Common myeloid progenitor, CD34-positive (primary cell): ENCODE measurements at places on chromosomes 3 and 15.
A peak's percentile ranks its signal among the peaks of the same experiment; 100 is the strongest.

GRCh38 chr15:76376029-76376428 is 39.5 kb downstream of the ISL2 start:
- peaks cover 4% of the 10 kb centered on the region for H3K36me3 ChIP-seq
- no peaks in the 10 kb centered on the region for H3K4me1 ChIP-seq
- DNase-seq, result no peak

- no peak overlapping the region for H3K27ac ChIP-seq
- no peaks in the 10 kb centered on the region for H3K27me3 ChIP-seq
- peaks cover 7% of the 10 kb centered on the region for H3K4me1 ChIP-seq
- peak; percentile 56 for DNase-seq
- no peak overlapping the region for H3K4me3 ChIP-seq
Measured at GRCh38 chr15:67953299-67953698, 100.8 kb upstream of the PIAS1 start.

DNA sequence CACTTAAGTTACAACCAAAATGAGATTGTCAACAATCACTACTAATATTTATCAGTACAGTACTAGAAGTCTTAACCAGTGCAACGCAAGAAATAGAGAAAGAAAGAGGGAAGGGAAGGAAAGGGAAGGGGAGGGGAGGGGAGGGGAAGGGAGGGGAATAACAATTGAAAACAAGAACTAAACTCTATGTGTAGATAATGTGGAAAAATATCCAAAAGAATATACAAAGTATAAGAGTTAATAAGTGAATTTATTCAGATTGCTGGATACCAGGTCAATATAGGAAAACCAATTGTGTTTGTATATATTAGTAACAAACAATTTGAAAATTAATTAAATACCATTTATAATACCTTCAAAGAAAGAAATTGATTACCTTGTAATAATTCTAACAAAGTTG is 10.7 kb downstream of the ATP13A5 start:
- no peaks in the 10 kb centered on the region for H3K27me3 ChIP-seq
- H3K4me1 ChIP-seq, result no peaks in the 10 kb centered on the region
- H3K4me3 ChIP-seq, result no peak overlapping the region
- no peak overlapping the region for H3K27ac ChIP-seq

DNA sequence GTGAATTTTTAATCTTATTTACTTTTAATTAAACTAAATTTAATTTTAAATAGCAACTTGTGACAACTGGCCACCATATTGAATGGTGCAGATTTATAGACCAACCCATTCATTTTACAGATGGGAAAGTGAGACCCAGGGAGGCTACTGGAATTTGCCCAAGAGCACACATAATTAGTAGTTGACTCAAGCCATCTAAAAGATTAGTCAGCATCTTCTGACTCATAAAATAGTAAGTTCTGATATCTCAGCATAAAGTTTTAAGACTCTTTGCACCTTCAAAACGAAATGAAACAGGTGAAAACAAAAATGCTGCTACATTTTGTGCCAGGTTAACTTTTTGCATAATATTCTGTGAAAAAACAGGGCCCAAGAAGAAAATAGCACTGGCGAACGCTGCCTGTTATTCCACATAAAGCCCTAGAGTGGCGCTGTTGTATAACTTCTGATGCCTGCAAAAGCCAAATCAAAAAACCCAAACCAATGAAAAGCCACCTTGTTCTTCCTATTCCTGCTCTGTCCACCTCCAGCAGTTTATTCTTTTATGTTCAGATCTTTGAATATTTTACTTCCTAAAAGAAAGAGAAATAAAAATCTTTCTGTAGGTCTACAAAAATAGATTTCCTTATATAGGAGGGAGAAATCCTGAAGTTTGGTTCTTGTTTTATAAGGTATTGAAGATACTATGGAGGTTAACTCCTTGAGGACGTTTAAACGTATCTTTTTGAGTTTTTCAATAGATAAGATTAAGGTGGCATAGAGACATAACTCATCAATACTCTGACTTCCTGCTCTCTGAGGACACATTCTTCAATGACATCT is 62.8 kb downstream of the OTOL1 start:
- H3K4me1 ChIP-seq, result no peaks in the 10 kb centered on the region
- peak; percentile 42 for DNase-seq
- no peaks in the 10 kb centered on the region for H3K36me3 ChIP-seq
- peaks cover 2% of the 10 kb centered on the region for H3K27me3 ChIP-seq
- no peak overlapping the region for H3K27ac ChIP-seq
- no peak overlapping the region for H3K4me3 ChIP-seq

- no peak overlapping the region for H3K27ac ChIP-seq
- no peaks in the 10 kb centered on the region for H3K36me3 ChIP-seq
- no peaks in the 10 kb centered on the region for H3K4me1 ChIP-seq
- H3K27me3 ChIP-seq, result no peaks in the 10 kb centered on the region
Measured at GRCh38 chr3:112699436-112699978, 58.6 kb upstream of the CCDC80 start.

DNA sequence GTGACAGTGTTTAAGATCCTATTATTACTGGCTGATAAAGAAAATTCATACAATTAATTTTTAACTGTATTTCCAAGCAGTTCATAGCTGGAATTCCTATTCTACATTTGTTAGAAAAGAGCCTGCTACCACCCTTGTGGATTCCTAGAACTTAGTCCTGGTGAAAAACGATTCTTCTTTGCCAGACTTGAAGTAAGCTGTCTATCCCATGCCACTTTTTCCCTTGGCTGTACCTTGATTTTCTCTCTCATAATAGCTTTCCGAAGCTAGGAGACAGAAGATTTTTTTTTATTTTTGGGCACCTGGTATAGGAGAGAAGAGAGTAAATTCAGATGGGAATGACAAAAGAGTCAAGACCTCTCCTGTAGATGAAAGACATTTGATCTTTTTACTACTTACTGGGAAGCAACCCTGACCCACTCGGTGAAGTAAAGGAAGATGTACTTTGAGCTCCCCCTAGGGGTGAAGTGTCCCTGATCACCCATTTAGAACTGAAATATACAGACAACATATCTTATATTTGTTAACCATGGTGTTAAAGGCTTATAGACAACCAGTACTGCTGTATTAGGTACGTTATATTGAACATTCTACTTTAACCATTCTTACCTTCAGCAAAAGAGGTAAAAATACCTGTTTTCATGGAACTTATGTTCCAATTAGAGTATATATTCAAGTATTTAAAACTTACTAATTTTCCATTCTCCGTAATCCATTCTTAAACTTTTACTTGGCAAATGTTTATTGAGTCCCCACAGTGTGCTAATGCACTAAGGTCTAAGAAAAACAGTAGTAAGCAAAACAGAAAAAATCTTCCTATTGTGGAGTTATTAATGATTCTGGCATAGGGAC is 36.2 kb upstream of the C3orf38 start:
- peaks cover 14% of the 10 kb centered on the region for H3K36me3 ChIP-seq
- no peaks in the 10 kb centered on the region for H3K27me3 ChIP-seq
- H3K4me1 ChIP-seq, result no peaks in the 10 kb centered on the region
- H3K4me3 ChIP-seq, result no peak overlapping the region

GRCh38 chr3:60490992-60491391 is 760.3 kb downstream of the FHIT start:
- H3K36me3 ChIP-seq, result no peaks in the 10 kb centered on the region
- no peaks in the 10 kb centered on the region for H3K4me1 ChIP-seq
- H3K27ac ChIP-seq, result no peak overlapping the region
- no peaks in the 10 kb centered on the region for H3K27me3 ChIP-seq
- DNase-seq, result no peak
- no peak overlapping the region for H3K4me3 ChIP-seq

DNA sequence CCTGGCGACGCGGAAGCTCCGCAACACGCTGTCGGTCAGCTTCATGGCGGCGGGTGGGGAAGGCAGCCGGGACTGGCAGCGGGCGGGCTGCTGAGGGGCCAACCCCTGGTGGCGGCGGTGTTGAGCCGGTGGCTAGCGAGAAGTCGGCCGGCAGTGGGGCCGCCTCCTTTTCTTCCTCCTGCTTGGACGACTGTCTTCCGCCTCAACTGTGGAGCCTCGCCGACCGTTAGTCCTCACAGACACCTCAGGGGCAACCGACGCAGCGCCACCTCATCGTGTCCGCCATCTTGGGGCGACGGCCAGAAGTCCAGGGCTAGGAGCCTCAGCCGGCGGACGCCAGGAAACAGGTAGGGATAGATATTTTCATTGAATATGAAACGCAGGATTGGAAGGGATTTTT is 875.1 kb downstream of the NSUN3 start:
- no peaks in the 10 kb centered on the region for H3K4me1 ChIP-seq
- H3K27me3 ChIP-seq, result no peaks in the 10 kb centered on the region
- no peak overlapping the region for H3K4me3 ChIP-seq
- no peak for DNase-seq
- no peaks in the 10 kb centered on the region for H3K36me3 ChIP-seq

- H3K27me3 ChIP-seq, result no peaks in the 10 kb centered on the region
- no peak overlapping the region for H3K4me3 ChIP-seq
- H3K27ac ChIP-seq, result no peak overlapping the region
- no peak for DNase-seq
Measured at GRCh38 chr3:38114875-38115644, 21.9 kb downstream of the ACAA1 start.

- no peak overlapping the region for H3K4me3 ChIP-seq
- no peaks in the 10 kb centered on the region for H3K27me3 ChIP-seq
- no peak overlapping the region for H3K27ac ChIP-seq
- peak; percentile 34 for DNase-seq
- H3K36me3 ChIP-seq, result no peaks in the 10 kb centered on the region
- H3K4me1 ChIP-seq, result peaks cover 8% of the 10 kb centered on the region
Measured at GRCh38 chr3:143445118-143445517, 325.5 kb downstream of the CHST2 start.

DNA sequence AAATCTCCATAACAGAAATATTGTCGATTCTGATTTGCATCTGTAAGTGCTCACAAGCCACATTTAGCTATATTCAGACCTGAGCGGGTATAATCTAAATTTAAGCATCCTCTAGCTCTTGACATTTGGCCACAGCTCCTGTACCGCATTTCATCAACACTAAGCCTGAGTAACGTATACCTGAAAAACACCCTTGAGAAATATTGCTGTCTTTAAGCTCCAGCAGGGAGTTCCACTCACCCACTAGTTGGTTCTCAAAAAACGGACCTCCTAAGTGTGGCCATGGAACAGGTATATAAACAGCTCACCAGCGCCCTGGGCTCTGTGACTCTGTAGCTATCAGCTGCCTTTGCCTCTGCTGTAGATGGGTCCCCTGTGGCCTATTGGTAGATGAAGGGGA is 80.7 kb downstream of the ABI3BP start:
- H3K27me3 ChIP-seq, result no peaks in the 10 kb centered on the region
- DNase-seq, result no peak
- no peak overlapping the region for H3K27ac ChIP-seq
- H3K36me3 ChIP-seq, result no peaks in the 10 kb centered on the region
- no peak overlapping the region for H3K4me3 ChIP-seq
- no peaks in the 10 kb centered on the region for H3K4me1 ChIP-seq

DNA sequence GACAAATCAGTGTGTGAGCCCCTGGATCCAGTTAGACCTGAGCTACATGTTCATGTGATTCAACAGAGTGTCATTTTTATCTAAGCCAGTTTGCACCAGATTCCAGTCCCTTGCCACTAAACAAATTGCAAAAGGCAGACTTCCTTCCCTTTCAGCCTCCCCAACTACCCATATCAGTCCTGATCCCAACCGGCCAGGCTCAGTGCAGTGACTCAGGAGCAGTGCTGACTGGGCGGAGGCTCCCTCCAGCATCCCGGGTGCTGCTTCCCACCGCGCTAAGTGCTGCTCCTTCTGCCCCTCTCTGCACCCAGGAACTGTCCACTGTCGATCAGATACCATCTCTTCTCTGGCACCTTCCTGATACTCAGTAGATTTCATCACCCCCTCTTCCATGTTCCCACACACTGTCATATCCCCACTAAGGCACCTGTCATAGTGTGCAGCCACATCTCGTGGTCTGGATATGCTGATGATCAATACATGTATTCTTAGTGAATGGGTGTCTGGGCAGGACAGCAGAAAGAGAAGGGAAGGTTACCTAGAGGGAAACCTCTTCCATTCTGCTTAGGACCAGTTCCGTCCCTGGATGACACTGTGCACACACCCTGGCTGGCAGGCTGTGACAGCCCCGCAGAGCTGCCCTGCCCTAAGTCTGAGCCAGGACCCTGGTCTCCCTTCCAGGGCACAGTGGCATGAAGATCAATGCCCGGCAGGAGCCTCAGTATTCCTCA is 108.8 kb upstream of the RAD18 start:
- no peaks in the 10 kb centered on the region for H3K36me3 ChIP-seq
- no peak for DNase-seq
- H3K4me1 ChIP-seq, result no peaks in the 10 kb centered on the region
- no peak overlapping the region for H3K4me3 ChIP-seq
- H3K27me3 ChIP-seq, result no peaks in the 10 kb centered on the region
- H3K27ac ChIP-seq, result no peak overlapping the region

DNA sequence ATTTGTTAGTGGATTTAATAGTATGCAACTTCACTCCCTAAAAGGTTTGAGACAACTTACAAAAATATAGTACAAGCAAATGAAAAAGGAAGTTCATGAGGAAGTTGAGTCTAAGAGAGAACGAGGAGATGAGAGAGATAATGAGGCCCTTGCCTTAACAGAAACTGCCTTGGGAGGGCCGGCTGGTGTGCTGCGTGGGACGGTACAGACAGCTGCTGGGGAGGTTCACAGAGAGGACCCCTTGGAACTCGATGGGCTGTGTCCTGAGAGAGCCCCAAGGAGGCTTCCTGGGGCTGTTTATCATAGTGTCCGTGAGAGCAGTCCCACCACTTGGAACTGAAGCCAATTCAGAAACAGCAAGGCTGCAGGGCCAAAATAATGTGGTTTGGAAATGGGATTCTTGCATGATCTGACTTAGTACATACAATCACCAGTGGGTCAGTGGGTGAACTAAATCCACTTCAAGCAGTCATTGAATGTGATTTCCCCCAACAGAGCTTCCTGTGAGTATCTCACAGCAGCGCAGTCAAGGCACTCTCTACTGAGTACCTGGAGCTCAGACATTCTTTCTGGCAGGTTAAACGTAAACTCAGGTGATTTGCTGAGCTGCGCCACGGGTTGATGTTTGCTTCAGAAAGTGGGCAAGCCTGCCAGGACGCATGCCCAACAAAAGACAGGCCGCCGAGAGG is 90.8 kb downstream of the CRTC3 start:
- H3K27me3 ChIP-seq, result no peaks in the 10 kb centered on the region
- H3K4me3 ChIP-seq, result no peak overlapping the region
- H3K36me3 ChIP-seq, result peaks cover 24% of the 10 kb centered on the region
- DNase-seq, result peak; percentile 82
- H3K27ac ChIP-seq, result no peak overlapping the region
- H3K4me1 ChIP-seq, result peaks cover 29% of the 10 kb centered on the region

GRCh38 chr3:134075846-134076245 is 46.1 kb upstream of the SLCO2A1 start:
- H3K27me3 ChIP-seq, result no peaks in the 10 kb centered on the region
- H3K4me1 ChIP-seq, result no peaks in the 10 kb centered on the region
- no peak overlapping the region for H3K4me3 ChIP-seq

GRCh38 chr15:98523912-98524662 is 124.3 kb upstream of the IGF1R start:
- H3K4me3 ChIP-seq, result no peak overlapping the region
- DNase-seq, result no peak
- no peak overlapping the region for H3K27ac ChIP-seq
- peaks cover 5% of the 10 kb centered on the region for H3K4me1 ChIP-seq
- H3K27me3 ChIP-seq, result no peaks in the 10 kb centered on the region

- peaks cover 60% of the 10 kb centered on the region for H3K4me1 ChIP-seq
- no peaks in the 10 kb centered on the region for H3K36me3 ChIP-seq
- peak; percentile 73 for DNase-seq
- no peaks in the 10 kb centered on the region for H3K27me3 ChIP-seq
- H3K4me3 ChIP-seq, result peak overlapping the region; percentile 40
Measured at GRCh38 chr3:39250116-39250747, 29.6 kb downstream of the CX3CR1 start.

- H3K4me3 ChIP-seq, result no peak overlapping the region
- no peaks in the 10 kb centered on the region for H3K36me3 ChIP-seq
- H3K4me1 ChIP-seq, result peaks cover 59% of the 10 kb centered on the region
- DNase-seq, result no peak
- no peaks in the 10 kb centered on the region for H3K27me3 ChIP-seq
- no peak overlapping the region for H3K27ac ChIP-seq
Measured at GRCh38 chr3:194492001-194492400, 5.2 kb upstream of the ATP13A3 start.
